ENCODE measurements at places on chromosomes 1 and 21.
A peak's percentile ranks its signal among the peaks of the same experiment; 100 is the strongest.

DNA sequence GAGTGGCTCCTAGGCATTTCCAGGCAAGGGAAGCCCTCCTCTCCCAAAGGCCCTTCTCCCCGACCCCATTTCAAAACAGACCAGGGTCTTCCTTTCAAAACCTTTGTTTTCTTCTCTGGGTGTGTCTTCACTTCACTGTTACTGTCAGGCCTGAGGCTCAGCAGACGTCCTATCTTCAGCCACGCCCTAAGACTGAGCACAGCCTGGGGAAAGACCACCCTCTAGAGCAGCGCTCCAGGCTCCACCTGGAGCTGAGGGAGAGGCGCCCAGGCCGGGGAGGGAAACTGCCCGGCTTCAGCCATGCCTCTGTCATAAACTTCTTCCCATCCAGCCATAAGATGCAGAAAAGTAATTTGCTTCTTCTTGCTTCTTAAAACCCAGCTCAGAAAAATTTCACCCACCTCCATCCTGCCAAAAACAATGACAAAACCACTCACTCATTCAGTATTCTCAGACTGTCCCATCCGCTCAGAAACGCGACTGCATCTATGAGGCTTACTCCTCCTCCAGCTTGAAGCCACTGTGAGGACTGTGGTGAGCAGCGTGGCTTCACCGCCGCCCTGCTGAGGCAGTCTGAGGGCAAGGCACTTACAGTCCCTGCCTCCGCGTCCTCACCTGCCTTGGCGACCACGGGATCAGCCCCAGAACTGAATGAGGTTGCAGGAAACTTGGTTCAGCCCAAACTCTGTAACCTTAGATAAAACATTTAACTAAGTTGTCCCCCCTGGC is 36.1 kb downstream of the VN1R5 start:
- no peak for DNase-seq

DNA sequence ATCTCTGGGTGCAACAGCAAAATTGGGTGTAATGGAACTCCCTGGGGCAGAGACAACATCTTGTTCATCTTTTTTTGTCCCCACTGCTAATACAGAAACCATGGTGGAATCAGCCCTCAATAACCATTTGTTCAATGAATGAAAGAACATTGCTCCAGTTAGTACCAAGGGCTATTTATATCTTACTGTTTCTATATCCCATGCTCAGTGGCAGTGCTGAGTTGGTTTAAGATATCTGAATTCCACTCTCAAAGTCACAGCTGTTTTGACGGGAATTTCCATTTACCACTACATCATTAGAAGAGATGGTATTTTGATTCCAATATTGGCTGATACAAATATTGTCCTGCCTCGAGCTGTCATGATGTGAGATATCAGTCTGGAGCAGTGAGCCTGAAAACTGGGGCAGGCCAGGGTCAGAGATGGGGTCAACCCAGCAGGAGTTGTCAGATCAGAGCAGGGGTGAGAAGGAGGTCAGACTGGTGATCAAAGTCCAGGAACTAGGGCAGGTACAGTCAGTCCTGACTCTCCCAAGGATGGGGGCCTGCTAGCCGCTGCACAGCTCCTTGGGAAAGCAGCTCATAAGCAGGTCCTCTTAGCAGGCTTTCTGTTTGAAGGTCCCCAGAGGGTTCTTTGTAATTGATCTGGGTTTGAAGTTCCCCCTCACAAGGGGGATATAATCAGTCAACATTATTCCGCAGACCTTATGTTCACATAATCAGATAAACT is 5.8 kb upstream of the PHC2 start:
- no peak for DNase-seq

- no peak for DNase-seq
Measured at GRCh38 chr1:28160782-28161266, 15.7 kb downstream of the PTAFR start.

DNA sequence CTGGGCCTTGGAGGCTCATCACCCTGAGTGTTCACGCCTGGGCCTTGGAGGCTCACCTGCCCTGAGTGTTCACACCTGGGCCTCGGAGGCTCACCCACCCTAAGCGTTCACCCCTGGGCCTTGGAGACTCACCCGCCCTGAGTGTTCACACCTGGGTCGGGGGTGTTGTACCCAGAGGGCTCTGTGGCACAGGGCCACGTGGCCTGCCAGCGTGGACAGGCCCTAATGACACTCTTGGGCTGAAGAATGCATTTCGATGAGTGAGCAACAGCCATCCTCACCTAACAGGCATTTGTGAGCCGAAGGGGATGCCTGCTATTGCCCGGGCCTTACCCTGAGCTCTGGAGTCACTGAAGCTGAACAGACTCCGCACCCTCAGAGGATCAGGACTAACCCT is 17.5 kb downstream of the SLC19A1 start:
- no peak for DNase-seq

- no peak for DNase-seq
Measured at GRCh38 chr1:81949421-81949820, 148.7 kb downstream of the ADGRL2 start.

DNA sequence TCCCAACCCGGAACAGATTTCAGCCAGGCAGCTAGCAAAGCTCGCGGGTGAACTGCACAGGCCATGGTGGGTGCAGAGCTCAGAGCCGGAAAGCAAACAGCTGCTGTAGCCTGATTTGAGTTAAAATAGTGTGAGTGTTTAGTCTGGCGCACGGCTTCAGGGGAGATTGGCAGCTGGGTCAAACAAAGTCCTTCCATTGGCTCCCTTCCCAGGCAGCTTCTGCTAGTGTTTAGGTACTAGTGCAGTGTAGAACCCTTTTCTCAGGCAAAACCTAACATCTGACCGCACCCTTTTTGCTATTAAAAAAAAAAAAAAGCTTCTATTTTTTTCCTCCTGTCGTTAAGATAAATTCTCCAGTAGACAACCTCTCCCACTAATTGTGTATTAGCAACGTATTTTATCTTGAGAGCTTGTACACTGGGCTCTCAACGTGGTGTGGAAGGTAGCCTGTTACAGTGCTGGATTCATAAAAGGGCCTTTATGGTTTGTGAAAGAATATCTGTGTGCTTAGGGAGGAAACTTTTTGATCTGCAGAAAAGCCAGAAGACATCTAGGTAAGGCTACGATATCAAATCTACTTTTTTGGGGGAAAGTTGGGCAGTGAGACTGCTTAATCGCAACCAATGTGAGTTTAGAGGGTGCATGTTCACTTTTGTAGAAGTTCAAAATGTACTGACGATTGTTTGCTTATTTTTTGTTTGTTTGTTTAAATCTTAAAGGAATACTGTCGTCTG is 689.6 kb downstream of the USP25 start:
- no peak for DNase-seq

DNA sequence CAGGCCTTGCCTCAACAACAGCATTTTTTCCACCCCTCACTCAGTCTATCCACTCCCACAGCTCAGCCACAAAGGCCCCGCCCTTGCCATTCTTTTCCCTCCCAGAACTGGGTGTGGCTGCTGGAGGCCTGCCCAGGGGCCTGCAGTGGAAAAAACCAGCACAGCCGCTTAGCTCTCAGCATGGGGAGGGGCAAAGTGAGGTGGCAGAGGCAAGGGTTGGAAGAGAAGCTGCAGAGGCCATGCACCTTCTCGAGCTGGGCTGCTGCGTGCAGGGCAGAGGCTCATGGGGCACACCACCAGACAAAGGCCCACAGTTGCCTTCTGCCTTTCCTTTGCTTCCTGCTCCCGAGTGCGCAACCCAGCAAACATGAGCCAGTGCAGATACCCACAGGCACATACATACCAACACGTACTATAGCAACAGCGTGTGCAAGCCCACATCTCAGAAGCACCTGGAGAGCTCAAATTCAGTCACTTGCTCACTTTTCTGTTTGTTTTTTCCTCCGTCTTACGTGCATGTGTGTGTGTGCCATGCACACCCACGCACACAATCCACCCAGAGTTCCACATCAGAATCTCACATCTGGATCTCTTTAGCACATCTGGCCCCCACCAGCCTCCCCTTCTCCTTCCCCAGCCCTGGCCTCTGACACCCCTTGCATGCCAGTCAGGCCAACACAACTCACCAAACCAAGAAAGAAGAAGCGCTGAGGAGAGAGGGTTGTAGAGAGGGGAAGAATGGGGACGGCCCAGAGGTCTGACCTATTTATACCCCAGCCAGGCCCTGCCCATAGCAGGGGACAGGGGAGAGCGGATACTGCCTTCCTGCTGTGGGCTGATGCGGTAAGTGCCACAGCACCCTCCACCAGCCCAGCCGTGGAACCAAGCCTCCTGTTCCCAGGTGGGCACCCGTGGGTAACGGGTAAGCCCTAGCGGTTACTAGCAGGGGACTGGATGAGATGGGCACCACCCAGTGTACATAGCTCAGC is at the start of gene S100A4:
Gene S100A4 (minus strand): TSS at position 740 of the 989 bp plus-strand sequence. CDS start 1,012 bp downstream, outside the sequence.
- DNase-seq, result peak; percentile 84

DNA sequence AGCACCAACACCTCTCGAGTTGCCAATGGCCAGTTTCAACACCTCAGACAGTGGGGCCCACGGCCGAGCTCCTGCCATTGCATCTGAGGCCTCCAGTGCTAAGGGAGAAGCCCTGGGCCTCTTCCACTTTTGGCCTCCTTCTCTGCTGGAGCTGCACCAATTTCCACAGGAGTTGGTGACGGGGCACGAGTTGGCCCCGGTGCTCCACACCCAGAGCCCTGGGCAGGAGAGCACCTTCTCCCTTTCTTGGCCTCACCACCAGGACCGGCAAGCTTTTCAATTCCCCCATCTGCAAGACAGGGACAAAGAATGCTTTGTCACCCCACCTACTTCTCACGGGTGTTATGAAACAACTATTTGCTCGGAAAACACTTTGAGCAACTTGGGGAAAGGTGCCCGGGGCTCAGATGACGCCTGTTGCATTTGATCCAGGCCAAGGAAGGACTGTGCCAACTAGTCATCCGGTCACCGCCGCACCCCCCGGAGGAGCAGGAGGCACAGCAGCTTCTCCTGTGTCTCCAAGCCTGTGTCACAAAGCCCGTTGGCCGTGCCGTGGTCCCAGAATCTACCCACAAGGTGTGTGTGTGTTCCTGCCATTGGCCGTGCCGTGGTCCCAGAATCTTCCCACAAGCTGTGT is 55.2 kb downstream of the TOMM20 start:
- no peak for DNase-seq

DNA sequence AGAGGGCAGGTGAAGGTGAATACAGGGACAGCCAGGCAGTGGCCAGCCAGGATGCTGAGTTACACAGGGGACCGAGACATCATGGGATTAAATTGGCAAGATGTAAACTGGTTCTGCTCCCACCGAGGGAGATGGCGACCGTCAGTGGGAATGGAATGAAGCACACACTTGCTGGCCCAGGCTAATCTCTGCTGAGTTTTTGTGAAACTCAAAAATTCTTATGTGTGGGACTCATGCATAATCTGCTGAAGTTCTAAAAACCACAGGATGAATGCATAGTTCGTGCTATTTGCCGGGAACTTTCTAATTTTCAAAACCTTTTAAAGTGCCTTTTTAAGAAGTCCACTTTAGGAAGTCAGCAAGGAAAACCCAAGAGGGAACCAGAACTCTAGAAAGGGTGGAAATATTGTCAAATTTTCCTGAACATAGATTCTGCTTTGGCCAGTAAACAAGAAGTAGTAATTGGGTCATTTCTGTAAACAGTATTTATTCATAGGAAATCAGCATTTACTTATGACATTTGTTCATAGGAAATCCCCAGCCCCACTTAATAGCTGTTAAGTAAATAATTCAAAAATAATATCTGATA is 85.4 kb upstream of the ROR1 start:
- no peak for DNase-seq

DNA sequence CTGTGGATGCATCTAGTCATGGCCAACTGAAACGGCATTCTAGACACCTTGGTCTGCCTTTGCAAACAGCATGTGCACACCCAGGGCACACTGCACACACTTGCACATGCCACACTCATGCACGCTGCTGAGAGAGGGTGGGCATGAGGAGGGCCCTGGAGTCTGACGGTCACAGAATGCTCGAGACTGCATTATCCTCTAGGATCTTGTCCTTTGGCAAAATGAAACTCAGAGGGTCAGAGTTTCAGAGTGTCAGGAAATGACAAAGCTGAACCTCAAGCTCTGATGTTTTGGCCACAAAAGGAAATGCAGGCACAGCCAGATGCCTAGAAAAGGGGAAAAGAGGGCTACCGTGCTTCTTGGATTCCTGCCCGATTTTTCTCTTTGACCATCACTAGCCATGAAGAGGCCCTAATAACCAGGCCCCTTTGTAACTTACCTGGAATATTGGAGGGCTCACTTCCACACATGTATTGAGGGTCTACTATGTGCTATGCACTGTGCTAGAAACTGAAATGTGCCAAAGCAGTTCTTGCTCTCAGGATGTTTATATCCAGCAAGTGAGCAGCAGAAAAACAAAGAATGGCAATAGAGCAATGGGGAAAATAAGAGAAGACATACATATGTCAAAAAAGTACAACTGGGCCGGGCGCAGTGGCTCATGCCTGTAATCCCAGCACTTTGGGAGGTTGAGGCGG is 65.4 kb downstream of the TOMM20 start:
- no peak for DNase-seq

- no peak for DNase-seq
Measured at GRCh38 chr1:1080122-1080757, 6.1 kb upstream of the RNF223 start.

DNA sequence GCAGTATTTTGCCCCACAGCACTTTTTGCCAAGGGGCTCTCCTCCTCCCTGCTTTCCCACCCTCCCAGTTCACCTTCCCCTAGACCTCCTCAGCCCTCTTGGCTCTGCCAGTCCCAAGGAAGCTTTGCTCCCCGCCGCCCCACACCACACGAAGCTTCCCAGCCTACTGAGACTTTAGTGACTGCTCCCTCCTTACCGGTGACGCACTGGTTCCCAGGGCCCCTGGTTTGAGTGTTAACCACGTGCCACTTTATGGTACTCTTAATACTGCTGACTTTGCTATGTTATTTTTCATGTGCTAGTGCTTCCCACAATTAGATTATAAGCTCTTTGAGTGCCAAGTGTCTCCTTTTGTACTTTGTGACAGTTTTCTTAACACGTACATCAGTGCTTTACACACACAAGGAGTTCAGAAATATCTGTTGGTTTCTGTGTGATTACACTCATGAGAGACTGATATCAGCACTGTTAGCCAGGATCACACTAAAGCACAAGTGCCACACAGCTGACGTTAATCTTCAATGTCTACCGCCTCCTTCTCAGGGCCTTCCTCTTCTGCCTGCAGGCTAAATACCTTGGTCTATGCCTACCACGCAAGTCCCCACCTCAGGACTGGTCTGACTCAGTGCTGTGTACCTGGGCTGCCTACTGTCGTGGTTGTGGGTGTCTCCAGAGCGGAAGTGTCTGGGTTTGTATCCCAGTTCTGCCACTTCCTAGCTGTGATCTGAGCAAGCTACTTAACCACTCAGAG is 61.0 kb downstream of the DNTTIP2 start:
- no peak for DNase-seq
